Activated CD4-positive, alpha-beta T cell treated with anti-CD3 and anti-CD28 coated beads for 24 hours (primary cell): ENCODE measurements at places on chromosomes 1 and 21.

DNA sequence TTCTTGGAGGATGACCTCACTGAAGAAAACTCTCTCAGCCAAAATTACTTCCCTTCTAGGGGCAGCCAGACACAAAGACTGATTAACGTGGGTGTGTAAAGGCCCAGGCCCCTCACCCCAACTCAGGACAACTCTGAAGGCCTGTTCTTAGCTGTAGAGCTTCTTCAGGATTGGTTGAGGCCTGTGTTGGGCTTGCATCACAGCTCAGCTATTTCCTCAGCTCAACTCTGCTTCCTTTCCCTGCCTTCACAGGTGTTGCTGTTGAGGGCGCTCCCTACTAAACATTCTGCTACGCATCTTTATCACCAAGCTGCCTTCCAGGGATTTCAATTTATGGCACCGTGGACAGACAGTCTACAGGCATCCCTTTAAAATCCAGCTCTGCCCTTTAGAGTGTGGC, 36.8 kb downstream of the MAB21L3 start:
- DNase-seq: no peak

- DNase-seq: no peak
Measured at GRCh38 chr1:226915672-226915995, 24.5 kb upstream of the COQ8A start.

DNA sequence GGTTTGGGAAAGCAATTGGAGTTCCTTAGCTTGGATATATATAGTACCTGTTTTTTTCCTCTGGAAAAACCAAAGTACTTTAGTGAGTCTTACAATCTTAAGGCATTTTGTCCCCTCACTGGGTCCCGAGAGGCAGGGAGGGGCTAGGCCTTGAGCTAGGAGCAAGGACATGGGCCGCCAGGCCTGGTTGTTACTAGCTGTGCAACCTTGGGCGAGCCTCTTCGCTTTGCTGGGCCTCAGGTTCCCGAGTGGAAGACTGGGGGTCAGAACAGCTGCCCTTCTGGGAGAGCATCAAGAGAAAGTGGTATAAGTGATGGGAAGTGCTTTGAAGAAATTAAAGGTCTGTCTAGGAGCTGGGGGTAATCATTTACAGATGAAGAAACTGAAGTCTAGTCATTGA, 553.2 kb downstream of the KIF26B start:
- DNase-seq: no peak

- DNase-seq: no peak
Measured at GRCh38 chr1:60279798-60280197, 206.2 kb upstream of the C1orf87 start.

- no peak for DNase-seq
Measured at GRCh38 chr1:87958716-87959115, 630.0 kb downstream of the LMO4 start.

- peak; percentile 47 for DNase-seq
Measured at GRCh38 chr1:206803221-206803730, 31.0 kb upstream of the IL10 start.

DNA sequence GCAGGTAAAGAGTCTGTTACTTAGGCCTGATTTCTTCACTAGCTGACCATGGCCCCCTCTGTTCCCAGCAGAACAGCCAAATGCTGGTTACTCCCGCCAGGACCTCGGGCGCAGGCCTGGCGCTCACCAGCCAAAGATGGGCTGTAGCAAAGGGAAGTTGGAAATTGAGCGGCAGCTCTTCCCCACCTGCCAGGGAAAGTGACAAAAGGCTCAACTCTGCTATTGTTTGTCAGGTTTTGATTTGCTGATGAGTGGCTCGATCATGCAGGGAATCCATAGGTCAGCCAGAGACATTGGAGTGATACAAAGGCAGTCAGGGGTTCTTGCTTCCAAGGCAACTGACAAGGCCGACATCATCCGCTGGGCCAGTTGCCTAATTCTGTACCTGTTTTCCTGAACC, 120.1 kb downstream of the ASTN1 start:
- no peak for DNase-seq
